Activated CD4-positive, alpha-beta T cell treated with anti-CD3 and anti-CD28 coated beads for 1 hour (primary cell): ENCODE measurements at places on chromosomes 6 and 20.

GRCh38 chr6:44664716-44665115 is 277.2 kb downstream of the CDC5L start:
- DNase-seq, result no peak

DNA sequence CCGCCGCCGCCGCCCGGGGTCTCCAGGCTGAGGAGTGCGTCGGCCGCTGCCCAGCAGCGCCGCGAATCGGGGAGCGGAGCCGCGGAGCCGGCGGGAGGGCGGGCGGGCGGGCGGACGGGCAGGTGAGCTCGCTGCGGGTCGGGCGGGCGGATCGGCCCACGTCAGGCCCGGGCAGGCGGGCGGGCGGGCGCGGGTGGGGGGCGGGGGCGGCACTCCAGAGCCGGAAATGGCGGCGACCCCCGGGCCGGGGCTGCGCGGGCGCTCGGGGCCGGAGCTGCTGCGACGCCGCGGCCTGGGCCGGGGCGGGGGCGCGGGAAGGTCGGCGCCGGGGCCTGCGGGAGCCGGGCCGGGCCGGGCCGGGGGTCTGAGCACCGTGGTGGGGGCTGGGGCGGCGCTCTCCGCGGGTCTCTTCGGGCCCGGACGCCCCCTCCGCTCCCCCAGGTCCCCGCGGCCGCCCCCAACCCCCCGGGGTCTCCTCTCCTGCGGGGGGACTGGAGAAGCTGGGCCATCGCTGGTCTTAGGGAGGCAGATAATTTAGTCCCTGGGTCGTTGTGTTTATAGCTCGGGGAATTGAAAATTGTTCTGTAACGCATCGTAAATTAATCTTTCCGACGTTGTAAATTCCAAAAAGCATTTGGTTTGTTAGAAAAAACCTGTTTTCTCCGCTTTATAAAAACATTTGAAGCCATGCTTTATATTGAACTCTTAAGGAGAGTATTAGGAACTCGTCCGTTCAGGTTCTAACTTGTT is 451 bp downstream of the DNAJC5 start:
- DNase-seq, result no peak

- no peak for DNase-seq
Measured at GRCh38 chr20:20084296-20084752, 32.0 kb downstream of the CFAP61 start.

DNA sequence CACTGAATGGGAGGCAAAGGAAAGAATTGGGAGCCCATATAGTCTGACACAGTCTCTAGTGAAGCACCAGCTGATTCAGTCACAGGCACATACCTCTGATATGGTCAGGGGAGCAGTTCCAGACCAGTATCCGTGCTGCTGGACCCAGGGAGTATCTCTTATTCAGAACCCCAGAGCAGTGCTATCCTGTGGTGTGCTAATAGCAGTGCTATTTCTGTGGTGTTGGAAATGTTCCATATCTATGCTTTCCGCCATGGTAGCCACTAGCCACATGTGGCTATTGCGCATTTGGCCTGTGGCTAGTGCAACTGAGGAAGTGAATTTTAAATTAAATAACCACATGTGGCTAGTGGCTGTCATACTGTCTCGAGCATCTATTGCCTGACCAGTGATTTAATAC is 11.0 kb downstream of the SCUBE3 start:
- no peak for DNase-seq
